ENCODE measurements at places on chromosomes 2 and 18. TPM values are rescaled to one million over a fixed set of nuclear protein-coding genes. Genes with fewer than 3 reads are reported as not detected.

The GPR17 gene
- total RNA-seq: not detected

The FOXD4L1 gene
- total RNA-seq: not detected

The TRIM43B gene
- not detected for total RNA-seq

The ZNF892 gene
- total RNA-seq: 1.7 TPM

The SULT1C4 gene
- total RNA-seq: not detected

The GAD1 gene
- 8.6 TPM for total RNA-seq

The CACNB4 gene
- total RNA-seq: 0.12 TPM

The TMEM178A gene
- 1.3 TPM for total RNA-seq

The TMEM163 gene
- total RNA-seq: 0.34 TPM

The LINC00305 gene
- total RNA-seq: not detected

The KHK gene
- total RNA-seq: 2.9 TPM

The GPR45 gene
- total RNA-seq: not detected

The PAIP2B gene
- 2.5 TPM for total RNA-seq

The ABCG8 gene
- total RNA-seq: not detected

The TAF4B gene
- 12.3 TPM for total RNA-seq

The FHOD3 gene
- total RNA-seq: 17.8 TPM

The M1AP gene
- not detected for total RNA-seq

The PLCD4 gene
- 0.06 TPM for total RNA-seq

The STAMBP gene
- total RNA-seq: 37.9 TPM

The COBLL1 gene
- 6.7 TPM for total RNA-seq

The OTOS gene
- 0.34 TPM for total RNA-seq

The NPHP1 gene
- 7.5 TPM for total RNA-seq

The MOCOS gene
- total RNA-seq: 4.4 TPM

The CDH2 gene
- total RNA-seq: 90.6 TPM

The LTBP1 gene
- total RNA-seq: 46.4 TPM

The UGT1A4 gene
- total RNA-seq: not detected

The CFAP53 gene
- total RNA-seq: 4.3 TPM

The SERPINB12 gene
- total RNA-seq: not detected

The COL5A2 gene
- total RNA-seq: 34.9 TPM

The RBKS gene
- total RNA-seq: 3.4 TPM

The HOXD10 gene
- 18.6 TPM for total RNA-seq

The METAP1D gene
- total RNA-seq: 16.5 TPM

The MC4R gene
- not detected for total RNA-seq

The ALMS1 gene
- 37.4 TPM for total RNA-seq

The POTEE gene
- total RNA-seq: 1.7 TPM

The GPBAR1 gene
- total RNA-seq: not detected

The IL1F10 gene
- not detected for total RNA-seq

The ACMSD gene
- total RNA-seq: not detected

The CYP1B1 gene
- 35.0 TPM for total RNA-seq

Data from Daoy (cell line).